Cortex of kidney (tissue), 1 donor: ENCODE measurements at places on chromosomes 6 and 20.

DNA sequence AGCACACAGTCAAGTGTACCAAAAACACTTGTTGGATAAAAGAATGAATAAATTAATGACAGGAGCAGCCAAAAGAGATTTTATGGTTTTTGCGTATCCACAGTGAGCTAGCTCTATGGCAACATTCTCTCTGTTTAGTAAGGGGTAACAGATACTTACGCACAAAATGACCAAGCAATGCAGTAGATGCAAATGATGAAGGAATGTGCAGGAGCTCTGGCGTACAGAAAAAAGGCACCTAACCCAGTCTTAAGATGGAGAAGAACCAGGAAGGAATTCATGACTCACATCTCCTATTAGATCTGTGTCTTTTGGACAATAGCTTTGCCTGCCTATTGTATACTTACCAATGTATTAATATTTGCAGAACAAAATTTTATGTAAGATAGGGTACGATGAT is 191.9 kb upstream of the PREP start:
- DNase-seq: no peak

DNA sequence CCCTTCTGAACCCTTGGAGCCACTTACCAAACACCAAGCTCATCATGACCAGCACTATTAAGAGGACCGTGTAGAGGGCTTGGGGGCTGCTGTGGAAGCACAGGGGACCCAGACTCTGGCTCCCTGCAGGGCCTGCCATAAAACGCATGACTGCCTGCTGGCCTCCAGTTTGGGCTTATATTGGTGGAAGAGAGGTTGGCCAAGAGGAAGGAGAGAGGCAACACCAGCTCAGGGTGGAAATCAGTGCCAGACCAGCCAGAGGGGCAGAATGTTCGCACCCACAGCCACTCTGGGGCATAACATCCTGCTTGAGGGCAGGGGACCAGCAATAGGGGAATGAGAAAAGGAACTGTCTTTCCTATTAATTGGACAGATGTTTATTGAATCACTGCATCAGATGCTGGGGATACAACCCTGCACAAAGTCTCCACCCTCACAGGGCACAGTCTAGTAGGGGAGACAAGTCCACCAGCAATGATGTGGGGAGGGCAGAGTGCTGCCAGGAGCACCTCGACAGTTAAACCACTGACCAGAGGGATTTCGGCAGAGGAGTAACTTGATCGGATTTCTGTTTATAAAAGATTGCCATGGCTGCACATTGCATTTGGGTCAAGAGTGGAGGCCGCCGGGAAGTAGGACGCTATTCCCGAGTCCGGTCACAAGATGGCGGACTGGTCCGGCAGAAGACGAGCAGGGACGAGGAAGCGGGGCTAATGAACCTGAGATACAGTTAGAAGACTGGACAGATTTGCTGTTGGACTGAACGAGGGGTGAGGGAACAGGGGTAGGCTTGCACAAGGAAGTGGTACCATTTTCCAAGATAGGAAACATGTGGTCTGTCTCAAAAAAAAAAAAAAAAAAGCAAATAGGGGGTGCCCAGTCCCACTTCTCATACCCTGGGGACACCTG is at the start of gene LY6G5C:
Gene LY6G5C, minus strand, starts transcription at position 842 of the 909 bp plus-strand sequence. Its CDS starts 694 bp downstream, at position 148.
- DNase-seq: no peak

- DNase-seq: no peak
These were observed 143.6 kb upstream of the STXBP5 start for GRCh38 chr6:147060636-147061035.

- no peak for DNase-seq
These were observed 69.0 kb downstream of the SMLR1 start for GRCh38 chr6:130896249-130896648.
